ENCODE measurements at places on chromosomes 6 and 20. TPM values are rescaled to one million over a fixed set of nuclear protein-coding genes. Genes with fewer than 3 reads are reported as not detected.

DNA sequence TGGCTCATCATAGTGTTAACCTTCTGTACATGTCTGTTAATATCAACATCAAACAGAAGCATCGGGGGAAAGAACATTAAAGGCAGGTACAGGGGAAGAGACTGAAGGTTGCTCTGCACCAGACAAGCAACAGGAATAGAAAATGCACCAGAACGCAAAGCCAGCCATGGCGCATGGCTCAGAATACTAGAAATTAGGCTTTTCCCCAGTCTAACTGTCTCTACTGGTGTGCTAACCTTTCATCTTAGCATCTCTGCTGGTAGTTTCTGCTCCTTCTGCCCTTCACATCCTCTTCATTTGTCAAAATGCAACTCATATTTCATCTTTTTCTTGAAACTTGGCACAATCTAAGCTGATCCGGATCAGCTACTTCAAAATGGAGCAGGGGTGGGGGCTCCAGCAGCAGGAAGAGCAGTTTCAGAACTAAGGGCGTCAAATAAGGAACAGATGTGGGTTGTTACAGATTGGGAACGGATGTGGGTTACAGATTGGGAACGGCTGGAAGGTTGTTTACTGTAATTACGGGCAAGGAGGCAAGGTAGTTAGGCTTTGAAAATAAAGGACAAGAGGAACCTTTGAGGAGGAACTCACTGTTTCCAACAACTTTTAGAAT, 13.1 kb upstream of the RNASET2 start:
- H3K4me3 ChIP-seq, result no peak overlapping the region
- no peaks in the 10 kb centered on the region for H3K27me3 ChIP-seq
- peaks cover 3% of the 10 kb centered on the region for H3K4me1 ChIP-seq
- H3K36me3 ChIP-seq, result peaks cover 24% of the 10 kb centered on the region
- no peak for DNase-seq
- no peak overlapping the region for H3K27ac ChIP-seq

Gene RCAN2
- total RNA-seq, result 3.0 TPM

DNA sequence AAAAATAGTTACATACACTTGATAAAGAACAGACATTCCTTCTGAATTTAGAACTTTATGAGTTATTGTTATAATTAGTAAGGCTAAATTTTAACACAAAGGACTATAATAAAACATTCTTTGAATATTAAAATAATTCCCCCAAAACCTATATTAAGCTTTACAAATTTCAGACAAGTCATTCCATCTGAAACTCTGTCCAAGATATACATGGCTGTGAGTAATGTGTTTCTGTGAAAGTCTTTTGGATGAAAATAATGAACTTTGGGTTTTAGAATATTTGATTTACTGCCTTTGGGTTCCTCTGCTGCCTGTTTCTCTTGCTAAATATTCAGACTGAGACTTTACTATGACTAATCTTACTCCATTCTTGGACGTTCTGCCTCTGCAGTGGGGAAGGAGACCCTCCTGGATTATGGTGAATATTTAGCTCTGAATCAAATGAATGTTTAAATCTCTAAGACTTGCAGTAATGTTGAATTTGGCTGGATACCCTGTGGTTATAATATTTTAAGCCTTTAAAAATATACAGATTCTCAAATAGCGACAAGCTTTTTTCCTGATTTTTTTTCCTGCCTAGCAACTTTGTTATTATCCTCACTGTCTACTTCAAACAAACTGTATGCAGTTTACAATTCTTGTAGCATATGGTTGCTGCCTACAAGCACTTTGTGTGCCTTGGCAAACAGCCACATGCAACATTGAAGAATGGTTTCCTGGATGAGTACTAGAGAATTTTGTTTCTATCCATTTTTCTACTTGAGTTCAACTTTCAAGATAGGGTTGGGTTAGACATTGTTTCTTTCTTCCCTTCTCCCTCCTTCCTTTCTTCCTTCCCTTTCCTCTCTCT, 51.4 kb downstream of the TXLNB start:
- no peak for DNase-seq
- no peak overlapping the region for H3K4me3 ChIP-seq
- no peaks in the 10 kb centered on the region for H3K4me1 ChIP-seq
- no peak overlapping the region for H3K27ac ChIP-seq
- H3K27me3 ChIP-seq, result no peaks in the 10 kb centered on the region

DNA sequence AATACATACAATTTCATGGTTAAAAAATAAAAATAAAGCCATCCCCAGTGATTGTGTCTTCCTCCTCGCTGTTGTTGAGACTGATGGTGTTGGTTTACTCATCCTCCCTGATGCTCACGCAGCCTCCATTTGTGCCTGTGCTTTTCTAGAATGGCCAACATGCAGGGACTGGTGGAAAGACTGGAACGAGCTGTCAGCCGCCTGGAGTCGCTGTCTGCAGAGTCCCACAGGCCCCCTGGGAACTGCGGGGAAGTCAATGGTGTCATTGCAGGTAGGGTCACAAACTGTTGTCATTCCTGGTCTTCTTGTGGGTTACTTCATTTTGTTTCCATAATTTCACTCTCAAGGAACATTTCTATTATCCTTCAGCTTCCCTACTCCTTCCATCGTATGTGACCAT, 28.0 kb downstream of the CAP2 start:
- peaks cover 4% of the 10 kb centered on the region for H3K4me1 ChIP-seq
- H3K27me3 ChIP-seq, result no peaks in the 10 kb centered on the region
- no peak overlapping the region for H3K27ac ChIP-seq
- peaks cover 4% of the 10 kb centered on the region for H3K36me3 ChIP-seq
- no peak overlapping the region for H3K4me3 ChIP-seq
- no peak for DNase-seq

DNA sequence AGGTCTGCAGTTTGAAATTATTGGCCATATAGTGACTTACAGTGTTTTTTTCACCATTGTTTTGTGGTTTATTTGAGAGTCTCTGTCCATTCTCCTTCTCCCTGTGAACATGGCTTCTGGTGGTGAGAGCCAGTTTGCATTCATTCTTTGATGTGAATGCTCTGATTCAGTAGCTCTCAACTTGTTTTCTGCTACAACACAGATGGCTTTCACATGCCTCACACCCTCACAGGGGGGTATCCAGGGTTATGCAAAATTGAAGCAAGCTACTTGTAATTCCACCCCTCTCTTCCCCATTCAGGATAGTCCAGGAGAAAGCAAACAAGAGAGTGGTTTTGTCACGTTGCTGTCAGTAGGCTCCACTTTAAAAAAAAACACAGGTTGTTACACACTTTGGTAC, 55.6 kb downstream of the SLX4IP start:
- H3K4me1 ChIP-seq, result peaks cover 9% of the 10 kb centered on the region
- peak overlapping the region; percentile 68 for H3K27ac ChIP-seq
- H3K27me3 ChIP-seq, result no peaks in the 10 kb centered on the region
- no peaks in the 10 kb centered on the region for H3K36me3 ChIP-seq
- H3K4me3 ChIP-seq, result peak overlapping the region; percentile 46
- DNase-seq, result peak; percentile 46

- H3K4me3 ChIP-seq, result no peak overlapping the region
- H3K4me1 ChIP-seq, result no peaks in the 10 kb centered on the region
- DNase-seq, result no peak
- H3K27ac ChIP-seq, result no peak overlapping the region
Observed at GRCh38 chr6:38803129-38803528, 88.0 kb downstream of the DNAH8 start.

Gene CALHM6
- total RNA-seq, result 0.68 TPM

Gene DDX43
- total RNA-seq, result not detected

GRCh38 chr20:10922941-10923340, 249.1 kb upstream of the JAG1 start:
- no peak overlapping the region for H3K4me3 ChIP-seq
- H3K4me1 ChIP-seq, result no peaks in the 10 kb centered on the region
- H3K27me3 ChIP-seq, result no peaks in the 10 kb centered on the region
- no peak for DNase-seq
- H3K36me3 ChIP-seq, result no peaks in the 10 kb centered on the region
- no peak overlapping the region for H3K27ac ChIP-seq

- no peak overlapping the region for H3K4me3 ChIP-seq
- peaks cover 14% of the 10 kb centered on the region for H3K36me3 ChIP-seq
- H3K27ac ChIP-seq, result no peak overlapping the region
- DNase-seq, result no peak
Observed at GRCh38 chr6:134352786-134353480, 35.0 kb upstream of the SGK1 start.

Measured in H9 (cell line).